ENCODE measurements at places on chromosomes 7 and 10. TPM values are rescaled to one million over a fixed set of nuclear protein-coding genes. Genes with fewer than 3 reads are reported as not detected.

DNA sequence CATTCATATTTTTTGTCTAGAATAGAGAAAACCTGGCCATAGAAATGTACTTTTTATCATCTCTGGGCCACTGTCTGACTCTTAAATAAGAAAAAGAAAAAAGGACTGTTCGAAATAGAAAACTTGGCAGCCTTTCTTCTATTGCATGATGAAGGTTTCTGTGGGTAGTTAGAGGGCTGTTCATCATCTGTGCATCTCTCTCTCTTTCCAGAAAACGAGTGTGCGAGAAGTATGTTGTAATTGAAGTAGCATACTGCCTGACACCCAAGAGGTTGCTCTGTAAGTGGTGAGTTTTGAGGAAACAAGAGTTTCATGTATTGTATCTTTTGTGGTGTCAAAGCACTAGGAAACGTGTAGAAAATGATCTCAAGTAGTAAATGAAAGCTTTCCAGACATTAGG, 343.2 kb upstream of the TMEM229A start:
- no peak for DNase-seq

- no peak for DNase-seq
Observed at GRCh38 chr7:105906695-105907094, 30.3 kb upstream of the ATXN7L1 start.

DNA sequence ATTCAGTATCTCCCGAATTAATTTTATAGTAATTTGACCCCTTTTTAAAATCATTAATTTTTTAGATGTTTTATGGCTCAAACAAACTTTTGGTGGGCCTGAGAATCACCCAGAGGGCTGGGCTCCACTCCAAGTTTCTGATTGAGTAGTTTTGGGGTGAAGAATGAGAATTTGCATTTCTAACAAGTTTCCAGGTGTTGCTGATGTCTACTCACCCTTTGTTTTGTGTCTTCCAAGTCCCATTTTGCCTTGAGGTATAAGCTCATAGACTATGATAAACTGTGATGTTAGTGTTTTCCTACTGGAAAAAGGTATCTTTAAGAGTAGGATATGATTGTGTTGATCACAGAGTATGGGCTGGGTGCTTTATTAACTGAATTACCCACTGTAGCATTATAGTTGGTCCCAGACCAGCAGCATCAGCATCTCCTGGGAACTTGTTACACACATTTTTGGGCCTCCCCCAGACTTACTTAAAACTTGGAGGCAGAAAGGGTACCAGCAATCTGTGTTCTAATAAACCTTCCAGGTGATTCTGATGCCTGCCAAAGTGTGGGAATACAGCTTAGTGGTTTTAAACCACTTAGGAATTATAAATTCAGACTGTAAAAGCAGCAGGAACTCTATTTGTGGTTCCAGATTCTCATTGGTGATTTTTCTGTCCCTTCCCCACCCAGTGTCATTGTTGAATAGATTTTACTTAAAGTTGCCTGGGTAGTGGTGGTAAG, 19.1 kb downstream of the ZNRF2 start:
- no peak for DNase-seq

DNA sequence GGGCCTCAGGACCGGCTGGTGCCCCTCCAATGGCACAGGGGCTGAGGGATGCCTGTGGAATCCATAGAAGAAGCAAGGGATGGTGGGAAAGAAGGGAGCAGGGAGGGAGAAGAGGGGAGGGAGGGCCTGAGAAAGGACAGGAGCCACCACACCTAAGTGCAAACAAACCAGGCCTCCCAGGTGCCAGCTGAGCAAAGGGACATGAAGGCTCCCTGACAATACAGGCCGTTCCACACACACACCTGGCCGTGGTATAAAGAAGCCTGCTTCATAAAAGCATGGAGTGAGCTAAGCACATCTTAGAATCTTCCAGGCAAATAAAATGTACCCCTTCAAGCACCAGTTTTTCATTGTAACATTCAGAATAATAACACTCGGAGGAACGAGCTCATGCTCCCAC, 54.0 kb downstream of the OAT start:
- no peak for DNase-seq

The BHLHA15 gene
- total RNA-seq, result not detected

The STAMBPL1 gene
- 4.7 TPM for total RNA-seq

All from SJCRH30 (cell line).